ENCODE measurements at places on chromosomes 7 and 10. TPM values are rescaled to one million over a fixed set of nuclear protein-coding genes. Genes with fewer than 3 reads are reported as not detected.

The GLI3 gene
- not detected for total RNA-seq

The GIMAP4 gene
- 88.3 TPM for total RNA-seq

The CRPPA gene
- 1.6 TPM for total RNA-seq

The DRGX gene
- not detected for total RNA-seq

The PDLIM1 gene
- total RNA-seq: 1.1 TPM

The ANKMY2 gene
- total RNA-seq: 10.5 TPM

GRCh38 chr7:4052130-4052529 is 630.0 kb upstream of the FOXK1 start:
- H3K36me3 ChIP-seq: no peaks in the 10 kb centered on the region
- DNase-seq: no peak
- peaks cover 6% of the 10 kb centered on the region for H3K27me3 ChIP-seq
- no peaks in the 10 kb centered on the region for H3K4me1 ChIP-seq

GRCh38 chr10:18610517-18610916 is 40.9 kb downstream of the NSUN6 start:
- H3K27me3 ChIP-seq: no peaks in the 10 kb centered on the region
- no peak for DNase-seq
- H3K36me3 ChIP-seq: peaks cover 20% of the 10 kb centered on the region
- no peak overlapping the region for H3K27ac ChIP-seq

GRCh38 chr7:2523941-2524807 is 4.6 kb downstream of the LFNG start:
- no peak for DNase-seq
- H3K4me1 ChIP-seq: peaks cover 45% of the 10 kb centered on the region
- no peaks in the 10 kb centered on the region for H3K27me3 ChIP-seq

DNA sequence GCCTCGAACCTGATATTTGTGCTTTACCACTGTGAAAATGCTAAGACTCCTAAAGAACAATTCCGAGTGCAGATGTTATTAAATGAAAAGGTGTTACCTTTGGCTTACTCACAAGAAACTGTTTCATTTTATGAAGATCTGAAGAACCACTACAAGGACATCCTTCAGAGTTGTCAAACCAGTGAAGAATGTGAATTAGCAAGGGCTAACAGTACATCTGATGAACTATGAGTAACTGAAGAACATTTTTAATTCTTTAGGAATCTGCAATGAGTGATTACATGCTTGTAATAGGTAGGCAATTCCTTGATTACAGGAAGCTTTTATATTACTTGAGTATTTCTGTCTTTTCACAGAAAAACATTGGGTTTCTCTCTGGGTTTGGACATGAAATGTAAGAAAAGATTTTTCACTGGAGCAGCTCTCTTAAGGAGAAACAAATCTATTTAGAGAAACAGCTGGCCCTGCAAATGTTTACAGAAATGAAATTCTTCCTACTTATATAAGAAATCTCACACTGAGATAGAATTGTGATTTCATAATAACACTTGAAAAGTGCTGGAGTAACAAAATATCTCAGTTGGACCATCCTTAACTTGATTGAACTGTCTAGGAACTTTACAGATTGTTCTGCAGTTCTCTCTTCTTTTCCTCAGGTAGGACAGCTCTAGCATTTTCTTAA is 47.7 kb downstream of the MINPP1 start:
- peaks cover 19% of the 10 kb centered on the region for H3K36me3 ChIP-seq
- H3K4me1 ChIP-seq: peaks cover 15% of the 10 kb centered on the region
- DNase-seq: no peak
- H3K27ac ChIP-seq: no peak overlapping the region

DNA sequence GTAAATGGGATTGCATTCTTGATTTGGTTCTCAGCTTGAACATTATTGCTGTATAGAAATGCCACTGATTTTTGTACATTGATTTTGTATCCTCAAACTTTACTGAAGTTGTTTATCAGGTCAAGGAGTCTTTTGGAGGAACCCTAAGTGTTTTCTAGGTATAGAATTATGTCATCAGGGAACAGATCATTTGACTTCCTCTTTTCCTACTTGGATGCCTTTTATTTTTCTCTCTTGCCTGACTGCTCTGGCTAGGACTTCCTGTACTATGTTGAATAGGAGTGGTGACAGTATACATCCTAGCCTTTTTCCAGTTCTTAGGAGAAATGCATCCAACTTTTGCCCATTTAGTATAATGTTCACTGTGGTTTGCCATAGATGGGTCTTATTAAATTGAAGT is 48.8 kb downstream of the ANXA8 start:
- H3K27me3 ChIP-seq: peaks cover 17% of the 10 kb centered on the region
- no peaks in the 10 kb centered on the region for H3K4me1 ChIP-seq
- no peak overlapping the region for H3K4me3 ChIP-seq

DNA sequence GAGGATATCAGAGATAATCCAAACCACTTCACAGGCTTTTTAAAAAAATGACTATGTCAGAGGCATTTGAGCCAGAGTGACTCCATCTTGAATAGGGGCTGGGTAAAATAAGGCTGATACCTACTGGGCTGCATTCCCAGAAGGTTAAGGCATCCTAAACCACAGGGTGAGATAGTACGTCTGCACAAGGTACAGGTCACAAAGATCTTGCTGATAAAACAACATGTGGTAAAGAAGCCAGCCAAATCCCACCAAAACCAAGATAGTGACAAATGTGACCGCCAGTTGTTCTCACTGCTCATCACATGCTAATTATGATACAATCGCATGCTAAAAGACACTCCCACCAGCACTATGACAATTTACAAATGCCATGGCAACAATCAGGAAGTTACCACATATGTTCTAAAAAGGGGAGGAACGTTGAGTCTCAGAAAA is 177.5 kb downstream of the RAPGEF5 start:
- peaks cover 2% of the 10 kb centered on the region for H3K4me1 ChIP-seq
- no peak for DNase-seq
- no peak overlapping the region for H3K27ac ChIP-seq
- no peak overlapping the region for H3K4me3 ChIP-seq

GRCh38 chr10:77970869-77971803 is 44.6 kb upstream of the DLG5 start:
- peaks cover 13% of the 10 kb centered on the region for H3K4me1 ChIP-seq
- DNase-seq: peak; percentile 56
- H3K4me3 ChIP-seq: no peak overlapping the region
- peaks cover 7% of the 10 kb centered on the region for H3K36me3 ChIP-seq

GRCh38 chr7:34013421-34013820 is 108.1 kb downstream of the BMPER start:
- no peak overlapping the region for H3K4me3 ChIP-seq
- H3K4me1 ChIP-seq: no peaks in the 10 kb centered on the region
- DNase-seq: no peak
- no peak overlapping the region for H3K27ac ChIP-seq
- H3K27me3 ChIP-seq: no peaks in the 10 kb centered on the region
- H3K36me3 ChIP-seq: no peaks in the 10 kb centered on the region

DNA sequence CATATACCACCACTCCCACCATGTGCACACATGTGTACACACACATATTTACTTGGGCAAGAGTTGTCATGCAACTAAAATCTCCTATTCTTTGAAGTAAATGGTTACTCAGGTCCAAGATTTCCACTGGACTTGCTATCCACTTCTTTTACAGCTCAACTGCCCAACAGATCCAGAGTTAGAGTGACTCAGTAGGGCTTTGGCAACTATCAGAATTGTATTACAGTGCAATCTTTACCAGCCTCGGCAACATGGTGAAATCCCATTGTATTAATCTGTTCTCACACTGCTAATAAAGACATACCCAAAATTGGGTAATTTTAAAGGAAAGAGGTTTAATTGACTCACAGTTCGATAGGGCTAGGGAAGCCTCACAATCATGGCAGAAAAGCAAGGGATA is 51.9 kb upstream of the ABLIM1 start:
- no peak for DNase-seq
- no peak overlapping the region for H3K4me3 ChIP-seq
- no peaks in the 10 kb centered on the region for H3K4me1 ChIP-seq
- H3K27ac ChIP-seq: no peak overlapping the region
- H3K27me3 ChIP-seq: peaks cover 16% of the 10 kb centered on the region

GRCh38 chr7:48052748-48053147 is 17.4 kb downstream of the C7orf57 start:
- DNase-seq: peak; percentile 58
- H3K36me3 ChIP-seq: peaks cover 2% of the 10 kb centered on the region
- H3K27ac ChIP-seq: no peak overlapping the region
- peaks cover 7% of the 10 kb centered on the region for H3K4me1 ChIP-seq
- no peak overlapping the region for H3K4me3 ChIP-seq

DNA sequence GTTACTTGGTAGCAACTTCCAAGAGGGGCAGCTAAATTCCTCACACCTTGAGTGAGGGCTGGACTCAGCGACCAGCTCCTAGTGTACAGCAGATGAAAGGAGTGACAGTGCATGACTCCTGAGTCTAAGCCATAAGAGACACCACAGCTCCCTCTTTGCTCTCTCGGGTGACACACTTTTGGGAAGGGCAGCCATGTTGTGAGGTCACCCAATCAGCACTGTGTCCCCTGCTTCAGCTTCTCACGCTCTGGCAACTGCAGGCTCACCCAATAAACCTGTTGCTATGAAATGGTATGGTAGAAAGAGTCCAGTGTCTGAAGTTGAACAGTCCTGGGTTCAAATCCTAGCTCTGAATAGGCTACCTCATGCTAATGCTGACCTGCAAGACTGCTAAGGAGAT is 20.9 kb downstream of the TMEM130 start:
- H3K27me3 ChIP-seq: no peaks in the 10 kb centered on the region
- H3K27ac ChIP-seq: no peak overlapping the region
- no peaks in the 10 kb centered on the region for H3K36me3 ChIP-seq
- DNase-seq: no peak
- no peaks in the 10 kb centered on the region for H3K4me1 ChIP-seq

GRCh38 chr10:23157239-23157681 is 34.9 kb upstream of the PTF1A start:
- no peak overlapping the region for H3K4me3 ChIP-seq
- no peak overlapping the region for H3K27ac ChIP-seq
- H3K36me3 ChIP-seq: no peaks in the 10 kb centered on the region
- peaks cover 22% of the 10 kb centered on the region for H3K27me3 ChIP-seq
- H3K4me1 ChIP-seq: peaks cover 3% of the 10 kb centered on the region

- no peaks in the 10 kb centered on the region for H3K4me1 ChIP-seq
- peaks cover 11% of the 10 kb centered on the region for H3K27me3 ChIP-seq
- H3K36me3 ChIP-seq: no peaks in the 10 kb centered on the region
Observed at GRCh38 chr10:13404791-13405190, 56.7 kb upstream of the SEPHS1 start.
